ENCODE measurements at places on chromosomes 11 and 22.

DNA sequence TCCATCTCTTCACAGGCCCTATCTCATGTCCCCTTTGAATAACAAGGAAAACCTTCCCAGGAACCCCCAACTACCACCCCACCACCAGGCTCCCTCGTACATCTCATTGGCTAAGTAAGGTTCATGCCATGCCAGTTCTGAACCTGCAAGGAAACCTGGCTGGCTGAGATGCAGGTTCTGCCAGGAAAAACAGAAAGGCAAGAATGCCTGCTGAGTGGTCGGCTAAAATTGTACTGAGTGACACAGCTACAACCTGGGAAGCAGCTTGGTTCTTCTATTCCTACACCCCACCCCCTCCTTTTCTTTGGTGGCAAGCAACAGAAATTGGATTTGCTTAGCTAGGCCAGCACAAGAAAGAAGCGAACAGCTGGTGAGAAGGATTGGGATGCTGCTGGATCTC, 36.1 kb upstream of the TSPAN18 start:
- DNase-seq: no peak

DNA sequence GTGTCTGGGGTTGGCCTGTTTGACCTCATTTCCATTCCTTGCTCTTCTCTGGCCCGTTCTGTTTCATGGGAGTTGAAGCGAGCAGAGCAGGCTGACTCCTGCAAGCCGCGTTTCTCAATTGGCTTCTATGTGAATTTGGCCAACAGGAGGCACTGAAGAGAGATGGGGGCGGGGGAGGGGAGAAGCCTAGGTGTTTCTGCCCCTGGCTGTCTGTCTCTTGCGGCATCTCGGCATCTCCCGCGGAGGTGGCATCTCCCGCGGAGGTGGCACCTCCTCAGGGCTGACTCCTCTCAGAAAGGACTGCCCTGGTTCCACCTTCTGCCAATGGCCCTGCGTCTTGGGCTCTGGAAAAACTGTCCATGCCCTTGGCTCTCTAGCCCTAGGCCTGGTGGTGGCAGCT, 125.6 kb upstream of the CSNK2A3 start:
- no peak for DNase-seq

DNA sequence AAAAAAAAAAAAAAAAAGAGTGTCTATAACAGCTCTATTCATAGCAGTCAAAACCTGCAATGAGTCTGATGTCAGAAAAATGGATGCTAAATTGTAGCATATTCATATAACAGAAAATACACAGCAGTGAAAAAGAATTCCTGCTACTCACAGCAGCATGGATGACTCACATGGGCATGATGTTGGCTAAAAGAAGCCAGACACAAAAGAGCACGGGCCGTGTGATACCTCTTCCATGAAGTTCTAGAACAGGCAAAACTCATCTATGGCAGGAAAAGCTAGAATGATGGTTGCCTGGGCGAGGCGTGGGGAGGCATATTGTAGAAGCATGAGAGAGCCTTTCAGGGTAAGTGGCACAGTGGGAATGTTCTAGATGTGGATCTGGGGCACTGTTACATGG, 18.9 kb downstream of the PLAAT3 start:
- no peak for DNase-seq

GRCh38 chr11:33258631-33259205, 1.5 kb downstream of the HIPK3 start:
- DNase-seq: no peak

- no peak for DNase-seq
Observed at GRCh38 chr22:46515208-46516111, 22.0 kb downstream of the CELSR1 start.

GRCh38 chr22:32752816-32753520, 48.5 kb upstream of the TIMP3 start:
- no peak for DNase-seq

DNA sequence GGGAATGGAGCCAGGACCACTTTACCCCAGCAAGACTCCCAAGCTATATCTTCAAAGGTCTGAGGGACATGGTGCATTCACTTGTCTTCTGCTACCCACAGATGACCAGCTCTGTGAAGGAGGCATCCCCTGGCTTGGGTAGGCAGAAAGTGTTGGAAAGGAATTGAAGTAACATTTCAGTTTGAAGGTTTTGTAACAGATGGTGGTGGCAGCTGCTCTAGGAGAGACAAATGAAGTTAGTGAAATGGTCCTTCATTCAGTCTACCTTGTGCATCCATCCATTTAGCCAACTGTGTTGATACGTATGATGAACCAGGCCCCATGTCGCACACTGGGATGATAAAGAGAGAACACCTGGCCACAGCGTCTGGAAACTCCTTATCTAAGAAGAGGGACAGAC, 140.5 kb downstream of the COMMD9 start:
- no peak for DNase-seq

DNA sequence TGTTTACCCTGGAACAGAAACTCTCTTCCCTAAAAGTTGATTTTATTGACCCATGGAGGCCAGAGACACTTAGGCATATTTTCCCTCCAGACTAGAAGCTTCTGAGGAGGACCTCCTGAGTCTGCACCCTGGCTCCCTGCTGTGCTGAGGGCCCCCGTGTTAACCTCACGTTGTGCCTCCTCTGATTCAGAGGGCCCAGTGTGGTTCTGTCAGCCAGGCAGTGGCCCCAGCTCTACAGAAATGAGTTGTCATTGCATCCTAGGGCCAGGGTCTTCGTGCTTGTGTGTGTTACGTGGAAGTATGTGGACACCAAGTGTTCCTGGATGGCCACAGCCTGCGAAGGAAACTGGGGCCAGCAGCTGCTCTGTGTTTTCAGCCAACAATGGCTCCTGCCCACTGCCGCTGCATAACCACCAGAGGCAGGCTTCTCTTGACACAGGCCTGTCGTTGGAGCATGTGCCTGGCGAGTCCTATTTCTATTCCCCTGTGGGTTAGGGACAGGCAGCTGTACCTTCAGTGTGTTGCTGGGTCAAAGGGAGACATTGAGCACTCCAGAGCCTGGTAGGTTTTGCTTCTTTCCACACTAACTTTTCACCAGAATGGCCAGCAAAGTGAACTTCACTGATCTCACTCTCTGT, 44.5 kb downstream of the MED15 start:
- DNase-seq: no peak

DNA sequence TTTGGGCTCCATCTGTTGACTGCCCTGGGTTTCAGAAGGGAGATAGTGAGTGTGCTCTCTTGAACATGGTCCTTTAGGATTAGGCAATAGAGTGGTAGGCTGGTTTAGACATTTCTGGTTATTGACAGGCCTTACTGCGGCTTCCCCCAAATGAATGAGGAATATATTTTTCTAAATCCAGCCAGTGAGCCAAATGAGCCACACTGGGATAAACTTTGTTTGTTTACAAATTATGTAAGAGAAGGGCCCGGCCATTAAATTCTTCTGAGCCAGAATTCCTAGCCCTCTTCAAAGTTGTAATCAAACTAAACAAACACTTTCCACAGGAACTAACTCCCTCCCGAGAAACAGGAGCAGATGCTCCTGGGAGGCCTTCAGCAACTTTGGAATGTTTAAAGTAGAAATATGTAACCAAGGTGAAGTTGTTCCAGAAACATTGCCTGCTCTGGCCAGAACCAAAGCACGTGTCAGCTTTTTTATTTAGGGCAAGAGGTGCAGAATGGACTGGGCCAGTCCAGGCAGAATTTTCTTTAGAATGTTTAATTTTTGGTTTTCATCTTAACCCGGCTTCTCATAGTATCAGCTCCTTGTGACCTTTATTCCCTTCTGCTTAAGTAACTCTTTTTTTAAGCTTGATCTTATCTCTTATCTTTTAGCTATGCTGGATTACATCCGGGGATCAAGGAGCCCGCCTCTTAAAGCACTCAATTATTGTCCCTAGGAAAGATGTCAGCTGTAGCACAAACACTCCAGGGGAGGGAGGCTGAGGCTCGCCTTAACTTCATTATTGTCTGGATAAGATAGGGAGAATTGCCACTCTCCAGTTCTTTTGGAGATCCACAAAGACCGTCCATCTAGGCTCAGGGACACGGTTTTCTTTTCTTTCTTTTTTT, 28.7 kb downstream of the ZNRF3 start:
- no peak for DNase-seq

DNA sequence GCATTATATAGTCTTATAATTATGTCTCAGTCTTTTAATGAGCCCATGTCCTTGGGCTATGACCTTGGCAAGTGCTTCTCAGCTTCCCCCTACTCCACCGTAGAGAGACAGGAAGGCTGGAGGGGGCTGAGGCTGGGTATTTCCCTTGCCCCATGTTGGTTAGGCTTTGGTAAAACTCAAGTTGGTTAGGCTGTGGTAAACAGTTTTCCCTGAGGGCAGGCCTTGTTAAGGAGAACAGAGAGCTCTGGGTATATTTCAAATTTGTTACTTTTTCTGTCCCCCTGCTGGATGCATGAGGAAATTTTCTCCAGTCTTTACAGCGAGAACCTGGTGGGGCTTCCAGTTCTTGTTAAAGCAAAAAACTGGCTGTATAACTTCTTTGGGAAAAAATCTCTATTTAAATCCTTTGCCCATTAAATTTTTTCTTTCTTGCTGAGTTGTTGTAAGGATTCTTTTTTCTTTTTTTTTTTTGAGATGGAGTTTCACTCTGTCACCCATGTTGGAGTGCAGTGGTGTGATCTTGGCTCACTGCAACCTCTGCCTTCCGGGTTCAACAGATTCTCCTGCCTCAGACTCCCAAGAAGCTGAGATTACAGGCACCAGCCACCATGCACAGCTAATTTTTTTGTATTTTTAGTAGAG, 12.2 kb upstream of the DCHS1 start:
- no peak for DNase-seq

DNA sequence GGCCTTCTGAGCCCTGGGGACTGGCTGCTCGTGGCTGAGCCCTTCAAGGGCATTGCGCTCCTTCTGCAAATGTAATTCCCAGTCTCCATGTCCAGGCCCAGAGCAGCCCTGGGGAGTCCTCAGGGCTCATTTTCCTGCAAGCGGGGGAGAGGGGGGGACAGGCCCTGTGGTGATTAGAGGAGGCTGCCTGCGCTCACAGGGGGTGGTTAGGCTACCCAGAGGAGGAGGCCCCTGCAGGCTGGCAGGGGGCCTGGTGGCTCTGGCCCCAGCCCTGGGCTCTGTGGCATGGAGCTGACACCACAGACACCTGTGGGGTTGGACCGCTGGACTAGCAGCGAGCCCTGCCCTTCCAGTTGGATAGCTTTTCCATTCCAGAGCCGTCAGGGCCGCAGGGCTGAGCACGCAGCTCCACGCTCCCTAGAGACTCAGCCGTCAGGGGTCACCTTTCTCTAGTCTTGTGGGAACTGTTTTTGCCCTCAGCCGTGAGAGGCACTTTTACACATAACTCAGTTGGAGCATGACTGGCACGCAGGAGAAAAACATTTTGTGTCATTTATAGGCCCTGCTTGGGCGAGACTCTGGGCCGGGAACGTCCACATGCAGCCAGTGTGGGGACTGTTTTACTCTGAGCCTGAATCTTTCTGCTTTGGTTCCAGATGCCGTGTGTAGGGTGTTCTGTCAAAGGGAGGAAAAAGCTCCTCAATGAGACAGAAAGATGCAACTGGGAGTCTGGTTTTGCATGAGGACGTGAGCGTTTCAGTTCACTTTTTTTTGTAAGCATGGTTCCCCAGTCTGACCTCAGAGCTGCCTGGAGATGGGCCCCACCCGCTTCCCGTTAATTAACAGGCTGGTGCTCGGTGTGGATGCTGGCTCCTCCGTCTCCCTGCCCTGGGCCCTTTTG, 58.1 kb downstream of the LRP5 start:
- no peak for DNase-seq

GRCh38 chr22:49768951-49769690, 58.6 kb downstream of the BRD1 start:
- DNase-seq: no peak

- no peak for DNase-seq
Observed at GRCh38 chr11:92284558-92284957, 59.9 kb downstream of the FAT3 start.

DNA sequence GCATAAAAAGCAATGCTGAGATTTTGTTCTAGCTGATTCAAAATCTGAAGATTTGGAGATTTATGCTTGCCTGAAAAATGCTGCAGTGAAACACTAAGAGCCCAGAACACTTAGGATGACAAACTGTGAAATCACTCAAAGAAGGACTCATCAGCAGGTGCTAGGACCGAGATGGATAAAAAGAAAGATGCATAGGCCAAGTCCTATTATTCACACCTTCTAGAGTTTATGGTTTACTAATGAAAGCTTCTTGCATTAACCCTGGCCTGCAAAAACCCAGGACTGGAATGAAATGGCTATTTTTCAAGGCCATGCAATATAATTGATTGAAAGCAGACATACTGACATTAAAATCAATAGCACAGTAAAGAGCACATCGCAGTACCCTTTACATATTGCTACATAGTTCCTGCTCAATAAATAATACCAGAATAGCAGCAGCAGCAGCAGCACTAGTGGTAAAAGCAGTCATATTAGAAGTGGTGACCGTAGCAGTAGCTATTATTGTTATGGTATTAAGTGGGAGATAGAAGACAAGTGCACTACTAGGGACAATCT, 161.7 kb downstream of the RAB38 start:
- no peak for DNase-seq

- no peak for DNase-seq
Observed at GRCh38 chr11:43992183-43992582, 49.7 kb downstream of the C11orf96 start.

- no peak for DNase-seq
Observed at GRCh38 chr22:28609921-28610320, 69.7 kb downstream of the TTC28 start.

- DNase-seq: no peak
Observed at GRCh38 chr22:29146091-29146560, 59.6 kb upstream of the EMID1 start.

- DNase-seq: no peak
Observed at GRCh38 chr11:29934115-29934638, 82.7 kb downstream of the KCNA4 start.

Data from amygdala (tissue), 56 donors.